BE2C (cell line): ENCODE measurements at places on chromosomes 16 and 17.
A peak's percentile ranks its signal among the peaks of the same experiment; 100 is the strongest.

GRCh38 chr17:7217113-7217987 lies 2.3 kb downstream of the DLG4 start:
- DNase-seq, result peak; percentile 31

GRCh38 chr16:53094013-53094630 lies 39.3 kb downstream of the CHD9 start:
- peak; percentile 43 for DNase-seq

DNA sequence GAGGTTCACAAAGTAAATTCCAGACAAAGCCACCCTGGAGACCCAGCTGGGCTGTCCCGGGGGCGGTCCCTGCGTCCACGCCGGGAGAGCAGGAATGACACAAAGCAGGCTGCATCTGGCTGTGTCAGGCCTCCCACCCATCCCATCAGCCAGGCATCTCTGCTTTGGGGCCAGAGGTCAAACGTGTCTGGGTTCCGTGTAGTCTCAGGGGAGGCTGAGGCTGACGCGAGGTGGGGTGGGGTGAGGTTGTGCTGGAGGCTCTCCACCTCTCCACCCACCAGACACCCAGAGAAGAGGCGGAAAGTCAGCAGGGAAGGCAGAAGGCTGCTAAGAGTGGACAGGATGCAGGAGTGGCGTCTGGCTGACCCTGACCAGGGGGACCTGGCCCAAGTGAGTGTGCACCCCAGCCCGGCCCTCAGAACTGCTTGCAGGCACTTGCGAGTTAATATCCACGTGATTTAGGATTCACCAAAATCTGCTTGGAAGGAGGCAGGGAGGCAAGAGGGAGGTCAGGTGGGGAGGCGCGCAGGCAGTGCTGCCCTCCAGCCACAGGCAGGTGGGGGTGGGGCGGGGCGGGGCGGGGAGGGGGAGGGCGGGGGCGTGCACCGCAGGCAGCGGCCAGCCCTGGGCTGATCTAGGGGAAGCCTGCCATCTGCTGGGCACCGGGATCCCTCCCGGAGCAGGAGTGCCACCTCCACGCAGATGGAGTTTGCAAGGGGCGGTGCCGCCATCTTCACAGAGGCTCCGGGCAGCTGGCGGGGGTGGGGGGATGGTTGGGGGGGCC lies 44.3 kb downstream of the TBC1D16 start:
- DNase-seq, result peak; percentile 93

DNA sequence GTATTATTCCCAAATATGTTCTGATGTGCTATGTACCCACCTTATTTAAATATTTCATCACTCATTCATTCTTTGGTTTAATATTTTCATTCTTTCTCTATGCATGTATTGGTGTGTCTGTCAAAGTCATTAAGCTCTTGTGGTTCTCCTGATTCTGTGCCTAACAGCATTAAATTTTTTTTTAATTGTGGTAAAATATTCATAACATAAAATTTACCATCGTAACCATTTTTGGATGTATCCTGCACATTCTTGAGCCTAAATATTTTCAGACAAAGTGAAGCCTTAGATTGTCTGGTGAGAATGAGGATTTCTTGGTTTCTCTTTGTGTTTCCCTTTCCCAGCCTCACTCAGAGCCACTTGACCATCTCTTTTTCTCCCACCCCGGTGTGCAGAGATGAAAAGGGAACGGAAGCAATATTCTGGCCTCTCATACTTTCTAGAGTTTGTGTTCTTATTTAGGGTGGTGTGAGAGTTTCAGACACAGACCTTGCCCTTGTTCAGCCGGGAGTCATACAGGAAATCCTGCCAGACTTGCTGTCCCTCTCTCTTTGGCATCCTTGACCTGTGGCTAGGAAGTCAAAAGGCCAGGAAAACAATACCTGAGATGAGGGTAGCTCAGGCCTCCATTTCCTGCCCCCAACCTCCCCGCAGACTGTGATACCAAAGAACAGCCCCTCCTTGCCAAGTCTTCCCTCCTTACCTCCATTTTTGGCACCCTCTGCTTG lies 4.9 kb downstream of the CCL5 start:
- no peak for DNase-seq

GRCh38 chr17:81085420-81085911 lies 50.5 kb downstream of the BAIAP2 start:
- no peak for DNase-seq

GRCh38 chr17:4678448-4679026 lies 25.4 kb downstream of the PELP1 start:
- no peak for DNase-seq
